ENCODE measurements at places on chromosomes 6 and 20. TPM values are rescaled to one million over a fixed set of nuclear protein-coding genes. Genes with fewer than 3 reads are reported as not detected.

DNA sequence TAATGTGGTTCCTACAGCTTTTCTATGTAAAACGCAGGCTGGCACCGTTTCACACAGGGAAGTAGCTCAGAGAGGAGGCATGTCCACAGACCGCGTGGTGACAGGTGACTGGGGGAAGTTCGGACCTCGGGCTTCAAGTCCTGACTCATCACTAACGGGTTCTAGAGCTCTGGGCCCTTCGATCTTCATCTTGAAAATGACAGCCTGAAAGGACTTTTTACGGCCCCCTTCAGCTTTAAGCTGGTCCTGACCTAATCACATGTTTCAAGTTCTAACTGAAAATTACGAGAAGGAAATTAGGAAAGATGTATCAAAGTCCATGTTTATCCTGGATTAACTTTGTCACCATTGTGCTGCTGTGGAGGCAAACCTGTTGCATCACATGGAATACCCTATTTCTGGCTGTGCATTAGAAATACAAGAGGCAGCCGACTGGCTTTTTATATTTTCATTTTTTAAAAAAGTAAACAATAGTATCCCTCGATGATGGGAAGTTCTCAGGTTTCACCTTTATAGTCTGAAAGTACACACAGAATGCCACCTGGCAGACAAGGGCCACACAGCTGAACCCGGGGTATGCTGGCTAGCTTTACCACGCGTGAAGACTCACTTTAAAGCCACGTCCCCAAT, 2.0 kb downstream of the MAN1A1 start:
- ATAC-seq: no peak

- ATAC-seq: peak; percentile 77
Observed at GRCh38 chr6:134111062-134111677, 58.7 kb upstream of the SLC2A12 start.

GRCh38 chr6:142901611-142902010, 43.4 kb downstream of the HIVEP2 start:
- ATAC-seq: no peak

DNA sequence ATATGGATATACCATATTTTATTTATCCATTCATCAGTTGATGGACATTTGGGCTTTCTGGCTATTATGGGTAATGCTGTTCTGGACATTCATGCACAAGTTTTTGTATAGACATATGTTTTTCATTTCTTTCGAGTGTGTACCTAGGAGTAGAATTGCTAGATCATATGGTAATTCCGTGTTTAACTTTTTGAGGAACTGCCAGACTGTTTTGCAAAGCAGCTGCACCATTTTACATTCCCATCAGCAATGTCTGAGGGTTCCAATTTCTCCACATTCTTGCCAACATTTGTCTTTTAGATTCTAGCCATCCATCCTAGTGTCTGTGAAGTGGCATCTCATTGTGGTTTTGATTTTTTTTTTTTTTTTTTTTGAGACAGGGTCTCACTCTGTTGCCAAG, 20.8 kb downstream of the SRC start:
- ATAC-seq: no peak

- ATAC-seq: no peak
Observed at GRCh38 chr6:37496951-37497885, 2.5 kb downstream of the CCDC167 start.

- peak; percentile 35 for ATAC-seq
Observed at GRCh38 chr6:108945681-108946159, 97.5 kb downstream of the ARMC2 start.

DNA sequence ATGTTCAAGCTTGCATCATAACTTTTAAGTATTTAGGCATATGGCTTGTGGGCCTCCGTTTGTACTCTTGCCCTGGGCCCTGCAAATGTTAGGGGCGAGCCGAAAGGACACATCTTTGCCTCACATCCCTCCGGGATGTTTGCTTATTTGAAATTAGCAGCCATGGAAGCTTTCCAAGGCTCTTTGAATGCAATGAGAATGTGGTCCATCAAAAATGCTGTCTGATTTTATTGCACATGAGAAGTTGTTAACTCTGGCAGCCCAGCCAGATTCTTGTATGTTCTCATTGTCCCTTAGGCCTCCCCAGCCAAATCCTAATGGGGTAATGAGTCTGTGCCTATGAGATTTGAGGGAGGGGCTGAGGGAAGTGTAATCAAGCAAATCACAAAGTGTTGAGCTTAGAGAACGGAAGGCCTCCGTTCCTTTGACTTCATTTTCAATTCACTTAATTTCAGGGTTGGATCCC, 261.2 kb upstream of the MARCKS start:
- no peak for ATAC-seq

- ATAC-seq: peak; percentile 84
Observed at GRCh38 chr6:105310371-105310770, 92.5 kb downstream of the PREP start.

Gene POPDC3
- not detected for total RNA-seq

GRCh38 chr6:3188262-3188661, 30.9 kb upstream of the TUBB2A start:
- ATAC-seq: no peak

- ATAC-seq: no peak
Observed at GRCh38 chr20:32205843-32206759, 1.4 kb downstream of the PLAGL2 start.

- no peak for ATAC-seq
Observed at GRCh38 chr20:32605167-32605656, 20.1 kb upstream of the NOL4L start.

DNA sequence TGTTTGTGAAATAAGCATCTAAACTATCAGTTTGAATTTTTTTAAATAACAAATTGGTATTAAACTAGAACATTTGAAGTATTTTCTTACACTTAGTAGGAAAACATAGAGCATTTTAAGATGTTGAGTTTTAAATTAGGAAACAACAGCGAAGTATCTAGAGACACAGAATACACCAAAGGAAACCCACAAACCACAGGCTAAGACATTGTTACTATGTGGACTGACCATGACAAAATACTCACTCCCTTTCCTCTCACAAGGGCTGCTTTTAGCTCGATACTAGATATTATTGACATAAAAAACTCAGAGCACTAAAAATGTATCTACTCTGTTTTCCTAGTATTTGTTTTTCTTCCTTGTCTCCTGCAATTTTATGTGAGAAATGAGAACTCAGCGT, 266.0 kb upstream of the CITED2 start:
- ATAC-seq: no peak

- no peak for ATAC-seq
Observed at GRCh38 chr6:113597231-113597583, 259.9 kb upstream of the MARCKS start.

Gene DUSP15
- 0.64 TPM for total RNA-seq

DNA sequence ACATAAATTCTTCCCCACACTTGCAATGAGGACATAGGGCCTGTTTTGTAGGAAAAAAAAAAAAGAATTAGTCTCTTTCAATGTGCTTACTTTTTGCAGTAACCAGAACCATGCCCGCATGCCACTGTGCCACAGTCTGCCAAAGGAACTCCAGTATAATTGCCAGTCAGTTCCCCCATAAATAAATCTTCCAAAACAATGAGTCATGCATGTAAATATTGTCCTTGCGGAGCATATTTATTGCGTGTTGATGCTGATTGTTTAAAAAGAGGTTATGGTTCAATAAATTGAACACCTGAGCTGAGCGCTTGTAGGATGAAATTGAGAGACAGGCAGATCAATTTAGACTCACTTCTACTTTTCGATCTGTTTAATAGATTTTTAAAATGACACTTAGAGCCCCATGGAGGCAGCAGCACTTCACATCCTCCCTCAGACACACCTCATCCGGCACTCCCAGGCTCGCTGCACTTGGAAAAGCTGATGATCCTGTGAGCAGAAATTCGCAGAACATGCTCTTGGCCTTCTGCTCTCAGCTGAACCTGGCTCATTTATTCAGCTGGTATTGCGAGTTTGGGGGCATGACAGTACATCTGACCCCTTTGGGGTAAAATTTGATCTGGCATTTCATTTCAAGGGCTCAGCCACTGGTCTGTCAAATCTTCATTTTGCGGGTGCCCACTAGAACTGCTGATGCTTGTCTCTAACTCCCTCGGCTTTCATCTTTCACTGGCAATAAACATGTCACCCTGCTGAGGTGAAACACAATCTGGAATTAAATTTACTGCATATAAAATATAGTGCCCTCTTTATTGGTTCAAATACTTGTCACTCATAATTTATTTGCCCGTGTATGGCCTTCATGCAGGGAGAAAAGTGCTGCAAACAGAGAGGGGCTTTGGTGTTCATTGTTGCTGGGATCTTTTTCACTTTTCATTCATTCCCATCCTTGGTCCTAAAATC, 371.1 kb upstream of the POU3F2 start:
- ATAC-seq: no peak

DNA sequence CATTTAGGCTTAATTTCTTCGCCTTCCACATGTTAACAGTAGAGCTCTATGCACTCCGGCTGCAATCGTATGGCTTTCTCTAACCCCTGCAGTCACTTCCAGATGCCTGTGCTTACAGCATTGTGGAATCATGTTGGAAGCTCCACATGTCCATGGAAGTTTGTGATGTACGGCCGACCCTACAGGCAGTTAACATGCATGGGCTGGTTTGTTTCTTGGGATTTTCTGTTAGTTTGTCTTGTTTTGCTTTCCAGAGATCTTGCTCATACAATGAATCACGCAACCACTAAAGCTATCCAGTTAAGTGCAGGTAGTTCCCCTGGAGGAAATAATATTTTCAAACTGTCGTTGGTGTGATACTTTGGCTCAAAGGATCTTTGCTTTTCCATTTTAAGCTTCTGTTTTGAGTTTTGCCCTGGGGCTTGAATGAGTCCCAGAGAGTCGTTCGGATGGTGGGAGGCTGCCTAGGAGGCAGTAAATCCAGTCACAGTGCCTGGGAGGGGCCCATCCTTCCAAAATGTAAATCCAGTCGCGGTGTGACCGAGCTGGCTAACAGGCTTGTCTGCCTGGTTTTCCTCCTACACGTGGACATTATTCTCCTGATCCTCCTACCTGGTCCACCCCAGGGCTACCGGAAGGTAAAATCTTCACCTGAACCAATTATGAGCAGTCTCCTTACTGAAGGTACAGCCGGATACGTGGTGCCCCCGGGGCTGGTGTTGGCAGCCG, 225.9 kb downstream of the SMOC2 start:
- peak; percentile 86 for ATAC-seq

GRCh38 chr20:47508278-47508677, 6.6 kb downstream of the NCOA3 start:
- ATAC-seq: no peak

Gene GJA1
- total RNA-seq: 116 TPM

- no peak for ATAC-seq
Observed at GRCh38 chr6:122399055-122399347, 451 bp upstream of the HSF2 start.

Gene CCM2L
- total RNA-seq: 1.2 TPM

Gene GRIK2
- 0.44 TPM for total RNA-seq

DNA sequence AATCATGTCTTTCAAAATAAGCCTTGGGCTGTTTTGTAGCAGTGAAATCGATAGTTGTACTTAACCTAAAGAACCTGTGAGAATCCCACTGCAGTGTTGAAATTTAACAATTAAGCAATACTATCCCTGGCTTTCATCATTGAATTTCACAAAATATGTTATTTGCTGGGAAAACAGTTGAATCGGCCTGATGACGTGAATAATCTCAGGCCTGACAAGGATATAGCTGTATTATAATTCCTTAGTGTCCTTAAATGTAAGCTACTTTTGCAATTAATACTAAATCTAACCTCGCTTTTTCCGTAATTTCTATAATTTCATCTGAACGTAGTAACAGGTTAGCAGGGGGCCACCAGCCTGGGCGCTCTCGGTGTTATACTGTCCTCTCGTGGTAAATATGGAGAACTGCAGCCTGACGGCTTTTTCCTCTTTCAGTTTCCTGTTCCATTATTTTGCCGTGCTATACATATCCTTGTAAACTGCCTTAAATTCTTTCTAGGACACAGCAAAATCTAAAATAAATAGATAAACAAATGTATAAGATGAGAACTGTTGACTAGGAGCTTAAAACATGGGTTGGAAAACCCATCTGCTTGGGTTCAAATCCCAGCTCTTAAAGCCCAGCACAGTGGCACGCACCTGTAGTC, 24.0 kb downstream of the MTFR2 start:
- peak; percentile 85 for ATAC-seq

GRCh38 chr6:161445021-161445799, 171.3 kb upstream of the AGPAT4 start:
- no peak for ATAC-seq

GRCh38 chr6:164554700-164555476, 754.5 kb downstream of the C6orf118 start:
- ATAC-seq: no peak

Gene RSPH3
- total RNA-seq: 13.4 TPM

- ATAC-seq: no peak
Observed at GRCh38 chr6:20827798-20828197, 293.5 kb downstream of the CDKAL1 start.

DNA sequence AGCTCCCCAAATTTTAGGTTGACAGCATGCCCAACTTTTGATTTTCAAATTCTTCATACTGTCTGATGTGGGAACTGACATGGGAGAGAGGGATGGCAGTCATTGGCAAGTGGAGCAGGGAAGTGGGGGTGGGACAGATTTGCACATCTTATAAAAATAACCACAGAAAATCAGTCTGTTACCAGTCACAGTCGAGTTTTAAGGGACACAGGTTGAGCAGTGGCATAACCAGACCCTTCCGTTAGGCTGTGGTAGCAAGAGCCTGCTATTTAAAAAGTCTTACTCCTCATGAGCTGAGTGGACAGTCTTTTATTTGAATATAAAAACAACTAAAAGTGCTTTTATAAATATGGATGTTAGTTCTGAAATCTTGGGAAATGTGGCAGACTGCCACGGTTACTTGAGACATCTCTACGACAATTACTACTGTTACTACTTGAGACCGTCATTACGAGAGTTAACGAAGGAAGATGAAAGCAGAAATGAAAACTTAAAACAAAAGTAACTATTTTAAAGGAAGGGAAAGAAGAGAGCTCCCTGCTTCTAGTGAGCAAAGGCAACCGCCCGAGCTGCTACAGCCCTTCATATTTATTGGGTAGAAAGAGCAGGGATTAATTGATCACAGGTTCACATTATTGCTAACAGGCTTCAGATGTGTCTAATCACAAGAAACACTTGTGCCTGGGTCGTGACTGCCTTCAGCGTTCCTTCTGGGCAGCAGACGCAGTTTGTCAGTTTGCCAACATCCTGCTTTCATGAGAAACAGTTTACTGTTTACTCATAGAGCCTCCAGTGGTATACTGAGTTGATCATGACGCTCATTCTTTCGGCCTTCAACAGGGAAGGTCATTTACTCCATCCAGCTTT, 71.3 kb downstream of the EFHC1 start:
- ATAC-seq: no peak

GRCh38 chr6:45783716-45784115, 231.9 kb downstream of the CLIC5 start:
- peak; percentile 67 for ATAC-seq

DNA sequence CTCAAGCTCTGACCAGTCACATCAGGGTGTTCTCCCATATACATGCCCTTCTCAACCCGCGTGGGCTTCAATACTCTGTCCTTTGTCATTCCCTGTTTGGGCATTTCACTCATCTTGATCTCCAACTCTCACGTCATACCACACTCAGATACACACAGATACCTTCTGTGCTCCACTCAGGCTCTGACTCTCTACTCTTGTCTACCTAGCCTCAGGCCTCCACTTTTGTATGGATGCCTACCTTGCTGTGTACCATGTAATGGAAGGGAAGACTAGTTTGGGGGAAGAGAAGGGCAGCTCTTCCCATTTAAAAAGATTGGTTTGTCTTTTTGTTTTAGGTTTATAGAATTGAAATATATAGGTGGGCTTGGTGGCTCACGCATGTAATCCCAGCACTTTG, 48.6 kb downstream of the ASXL1 start:
- no peak for ATAC-seq
